Pancreas (tissue), 10 donors: ENCODE measurements at places on chromosomes 3 and 15.

GRCh38 chr3:126372413-126373145 lies 15.4 kb upstream of the KLF15 start:
- no peak overlapping the region for H3K4me3 ChIP-seq
- H3K27me3 ChIP-seq, result no peaks in the 10 kb centered on the region
- no peaks in the 10 kb centered on the region for H3K36me3 ChIP-seq
- no peak overlapping the region for H3K27ac ChIP-seq

GRCh38 chr3:149501524-149501923 lies 27.0 kb downstream of the TM4SF4 start:
- no peak overlapping the region for H3K27ac ChIP-seq
- H3K4me1 ChIP-seq, result no peaks in the 10 kb centered on the region
- H3K27me3 ChIP-seq, result no peaks in the 10 kb centered on the region
- no peak overlapping the region for H3K4me3 ChIP-seq

- no peak for DNase-seq
- H3K27ac ChIP-seq, result no peak overlapping the region
- peaks cover 26% of the 10 kb centered on the region for H3K4me1 ChIP-seq
- H3K36me3 ChIP-seq, result no peaks in the 10 kb centered on the region
- no peak overlapping the region for H3K4me3 ChIP-seq
- H3K27me3 ChIP-seq, result no peaks in the 10 kb centered on the region
Measured at GRCh38 chr3:53040351-53040820, 5.5 kb downstream of the SFMBT1 start.

DNA sequence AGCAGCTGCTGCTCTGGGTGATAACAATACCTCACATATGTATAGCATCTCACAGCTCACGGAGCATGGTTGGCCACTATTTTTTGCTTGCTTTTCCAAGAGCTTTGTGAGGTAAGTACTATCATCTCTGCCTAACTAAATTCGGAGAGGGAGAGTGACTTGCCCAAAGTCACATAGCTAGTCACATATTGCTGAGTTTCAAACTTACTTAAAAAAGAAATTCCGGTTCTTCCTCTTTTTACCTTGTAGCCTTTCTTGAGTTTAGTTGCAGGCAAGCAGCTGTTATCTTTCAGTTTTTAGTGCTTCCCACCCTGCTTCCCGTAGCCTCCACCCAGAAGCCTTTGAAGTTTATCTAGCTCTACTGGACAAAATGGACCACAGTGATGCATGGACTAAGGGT lies 309.2 kb downstream of the PDCD6IP start:
- no peak overlapping the region for H3K4me3 ChIP-seq
- H3K27ac ChIP-seq, result no peak overlapping the region
- no peaks in the 10 kb centered on the region for H3K36me3 ChIP-seq
- H3K4me1 ChIP-seq, result no peaks in the 10 kb centered on the region
- DNase-seq, result no peak

GRCh38 chr3:36548712-36549111 lies 168.4 kb downstream of the STAC start:
- H3K36me3 ChIP-seq, result no peaks in the 10 kb centered on the region
- no peak overlapping the region for H3K4me3 ChIP-seq
- H3K27ac ChIP-seq, result no peak overlapping the region
- no peaks in the 10 kb centered on the region for H3K4me1 ChIP-seq
- no peak for DNase-seq

DNA sequence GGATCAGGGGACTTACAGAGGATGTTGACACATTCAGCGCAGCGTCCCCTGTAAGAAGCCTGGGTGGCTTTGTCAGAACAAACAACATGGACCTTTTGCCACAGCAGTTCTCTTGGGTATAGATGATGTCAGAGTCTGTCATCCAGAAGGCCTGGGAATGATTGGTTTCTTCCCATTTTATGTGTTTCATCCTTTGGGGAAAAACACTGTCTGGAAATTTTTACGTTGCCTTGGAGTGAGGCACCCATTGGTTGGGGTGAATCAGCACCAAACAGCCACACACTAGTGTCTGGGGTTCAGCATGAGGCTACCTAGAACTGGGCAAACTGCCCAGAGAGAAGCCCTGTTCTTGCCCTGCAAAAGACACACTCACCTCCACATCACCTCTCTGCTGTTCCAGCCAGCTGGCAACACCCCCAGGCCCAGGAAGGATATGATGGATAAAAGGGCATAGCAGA lies 123.0 kb downstream of the FAM43A start:
- H3K27me3 ChIP-seq, result no peaks in the 10 kb centered on the region
- no peaks in the 10 kb centered on the region for H3K36me3 ChIP-seq
- H3K4me3 ChIP-seq, result no peak overlapping the region
- DNase-seq, result no peak
- no peak overlapping the region for H3K27ac ChIP-seq

GRCh38 chr15:38886315-38887163 lies 321.9 kb upstream of the RASGRP1 start:
- H3K4me3 ChIP-seq, result no peak overlapping the region
- H3K4me1 ChIP-seq, result no peaks in the 10 kb centered on the region
- H3K36me3 ChIP-seq, result no peaks in the 10 kb centered on the region
- no peak for DNase-seq
- no peaks in the 10 kb centered on the region for H3K27me3 ChIP-seq
- no peak overlapping the region for H3K27ac ChIP-seq
